Osteoblast (primary cell): ENCODE measurements at places on chromosomes 11 and 22. TPM values are rescaled to one million over a fixed set of nuclear protein-coding genes. Genes with fewer than 3 reads are reported as not detected.

DNA sequence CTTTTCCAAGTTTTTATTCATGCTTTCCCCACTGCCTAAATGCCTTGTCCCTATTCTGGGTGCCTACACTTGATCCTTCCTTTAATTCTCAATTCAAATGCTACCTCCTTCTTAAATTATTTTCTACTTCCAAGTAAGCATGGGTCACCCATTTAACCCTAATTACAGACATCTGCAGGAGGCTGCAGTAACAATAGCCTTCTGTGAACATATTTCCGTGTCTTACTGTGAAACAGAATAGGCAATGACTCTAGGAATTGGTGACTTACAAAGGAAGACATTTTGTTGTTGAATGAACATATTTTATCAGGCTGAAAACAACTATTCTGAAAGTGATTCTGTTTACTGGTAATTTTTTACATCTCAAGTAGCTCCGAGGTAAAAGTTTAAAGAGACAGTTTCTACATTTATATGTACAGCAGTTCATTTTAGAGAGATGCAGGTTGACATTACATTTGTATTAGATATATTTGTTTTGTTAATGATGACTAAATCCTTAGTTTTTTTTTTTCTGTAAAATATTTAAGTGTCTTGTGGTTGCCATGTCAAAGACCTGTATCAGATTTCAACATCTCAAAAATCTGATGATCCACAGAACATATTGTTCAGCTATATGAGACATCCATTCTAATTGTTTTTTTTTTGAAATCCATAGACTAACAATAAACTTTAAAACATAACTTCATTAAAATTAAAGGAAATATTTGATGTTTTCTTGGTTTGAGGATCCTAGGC is 316.8 kb downstream of the CASP12 start:
- no peak for DNase-seq

The LGR4 gene
- total RNA-seq, result 56.1 and 96.9 TPM in 2 replicates

The OR5AL1 gene
- total RNA-seq, result not detected in 2 replicates

DNA sequence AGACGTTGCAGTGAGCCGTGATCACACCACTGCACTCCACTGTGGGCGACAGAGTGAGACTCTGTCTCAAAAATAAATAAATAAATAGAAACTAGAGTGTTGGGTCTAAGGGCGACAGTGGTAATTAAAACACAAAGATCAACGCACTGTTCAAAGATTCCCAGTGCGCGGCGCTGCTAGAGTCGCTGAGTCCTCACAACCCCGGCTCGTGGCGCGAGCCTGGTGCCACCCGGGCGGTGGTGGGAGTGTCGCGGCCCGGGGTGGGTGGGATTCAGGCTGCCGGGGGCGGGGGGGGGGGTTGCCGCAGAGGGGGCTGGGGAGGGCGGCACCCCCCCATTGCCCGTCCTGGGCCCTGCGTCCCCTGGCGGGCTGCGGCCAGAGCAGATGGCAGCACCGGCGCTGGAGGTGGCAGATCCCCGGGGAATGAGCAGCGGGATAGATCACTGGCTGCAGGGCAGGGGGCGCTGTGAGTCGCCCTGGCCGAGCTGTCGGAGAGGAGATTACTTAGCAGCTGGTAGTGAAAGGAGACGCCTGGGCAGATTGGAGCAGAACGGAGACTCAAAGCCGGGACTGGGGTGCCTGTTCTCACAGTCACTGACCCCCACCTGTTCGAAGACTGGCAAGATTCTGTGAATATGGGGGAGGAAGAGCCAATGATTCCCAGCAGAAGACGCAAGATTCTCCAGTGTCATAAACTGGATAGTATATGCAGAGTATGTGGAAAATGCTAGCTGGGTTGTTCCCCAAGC is 30.2 kb upstream of the APOBEC3A start:
- no peak for DNase-seq

The PGA5 gene
- total RNA-seq, result not detected in 2 replicates

DNA sequence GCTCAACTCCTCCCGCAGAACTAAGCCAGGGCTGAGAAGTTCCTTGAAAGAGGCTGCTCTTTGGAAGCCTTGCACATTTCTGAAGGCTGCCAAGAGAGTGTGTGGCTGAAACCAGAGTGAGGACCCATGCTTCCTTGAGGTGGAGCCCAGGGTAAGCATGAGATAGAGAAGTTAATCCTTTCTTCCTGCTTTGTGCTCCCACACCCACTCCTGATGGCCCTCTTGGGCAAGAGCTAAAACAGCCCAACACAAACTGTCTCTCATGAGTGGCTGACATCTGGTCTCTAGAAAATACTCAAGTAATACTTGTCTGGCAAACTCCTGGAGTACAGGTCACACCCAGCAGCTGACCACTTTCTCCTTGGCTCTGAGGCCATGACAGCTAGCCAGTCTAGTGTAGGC is 523.7 kb downstream of the INSC start:
- DNase-seq, result no peak

The SUSD2 gene
- total RNA-seq, result 0.72 and 2.4 TPM in 2 replicates

GRCh38 chr11:70167723-70168404 is 35.2 kb upstream of the FADD start:
- peak; percentile 77 for DNase-seq

GRCh38 chr22:47439643-47440265 is 677.3 kb downstream of the TBC1D22A start:
- no peak for DNase-seq

GRCh38 chr22:27386186-27386585 is 415.4 kb downstream of the MN1 start:
- DNase-seq, result no peak

The MOGAT2 gene
- not detected in 2 replicates for total RNA-seq

DNA sequence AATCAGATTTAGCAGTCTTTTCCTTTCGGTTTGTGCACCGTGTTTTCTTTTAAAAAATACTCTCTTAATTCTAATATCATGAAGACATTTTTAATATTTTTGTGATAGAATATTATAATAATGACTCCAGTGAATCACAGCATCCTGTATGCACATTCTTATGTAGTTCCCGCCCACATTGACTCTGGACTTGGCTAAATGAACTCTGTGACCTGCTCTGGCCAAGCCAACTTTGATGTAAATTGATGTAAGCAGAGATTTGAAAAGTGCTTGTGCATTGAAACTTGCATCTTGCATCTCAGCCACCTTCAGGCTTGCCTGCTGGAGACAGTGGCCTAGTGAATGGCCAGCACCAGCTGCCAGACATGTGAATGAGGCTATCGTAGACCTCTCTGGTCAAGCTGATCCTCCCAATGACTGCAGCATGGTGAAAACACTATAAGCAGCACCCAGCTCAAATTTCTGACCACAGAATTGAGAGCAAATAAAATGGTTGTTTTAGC is 29.2 kb upstream of the PGM2L1 start:
- peak; percentile 67 for DNase-seq

DNA sequence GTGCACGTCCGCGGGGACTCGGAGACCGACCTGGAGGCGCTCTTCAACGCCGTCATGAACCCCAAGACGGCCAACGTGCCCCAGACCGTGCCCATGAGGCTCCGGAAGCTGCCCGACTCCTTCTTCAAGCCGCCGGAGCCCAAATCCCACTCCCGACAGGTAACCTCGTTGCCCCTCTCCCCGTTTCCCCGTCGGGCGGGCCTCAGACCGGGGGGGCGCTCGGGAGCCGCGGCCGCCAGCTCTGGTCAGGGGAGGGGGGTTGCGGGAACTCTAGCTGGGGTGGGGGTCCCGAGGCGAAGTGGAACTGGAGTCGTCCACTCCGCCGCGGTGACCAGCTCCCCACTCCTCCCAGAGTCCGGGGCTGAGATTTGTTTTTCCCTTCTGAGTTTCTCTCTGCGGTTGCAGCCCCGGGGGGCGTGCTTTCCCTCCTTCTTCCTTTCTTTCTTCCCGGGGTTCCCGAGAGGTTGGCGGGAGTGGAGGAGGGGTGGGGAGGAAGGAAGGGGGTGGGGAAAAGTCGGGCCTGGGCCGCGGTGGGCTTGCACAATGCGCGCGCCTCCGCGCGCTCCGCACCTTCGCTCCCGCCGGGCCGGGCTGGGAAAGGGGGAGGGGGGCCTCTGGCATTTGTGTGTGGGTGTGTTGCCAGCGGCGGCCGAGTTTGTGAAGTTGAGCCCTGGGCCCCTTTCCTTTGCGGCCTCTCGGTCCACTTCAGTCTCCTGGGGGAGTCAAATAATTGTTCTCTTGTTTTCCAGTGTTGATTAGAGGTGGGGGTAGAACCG is 952 bp downstream of the YAP1 start:
- peak; percentile 94 for DNase-seq

- peak; percentile 96 for DNase-seq
Observed at GRCh38 chr22:24516301-24516737, 21.2 kb downstream of the UPB1 start.

DNA sequence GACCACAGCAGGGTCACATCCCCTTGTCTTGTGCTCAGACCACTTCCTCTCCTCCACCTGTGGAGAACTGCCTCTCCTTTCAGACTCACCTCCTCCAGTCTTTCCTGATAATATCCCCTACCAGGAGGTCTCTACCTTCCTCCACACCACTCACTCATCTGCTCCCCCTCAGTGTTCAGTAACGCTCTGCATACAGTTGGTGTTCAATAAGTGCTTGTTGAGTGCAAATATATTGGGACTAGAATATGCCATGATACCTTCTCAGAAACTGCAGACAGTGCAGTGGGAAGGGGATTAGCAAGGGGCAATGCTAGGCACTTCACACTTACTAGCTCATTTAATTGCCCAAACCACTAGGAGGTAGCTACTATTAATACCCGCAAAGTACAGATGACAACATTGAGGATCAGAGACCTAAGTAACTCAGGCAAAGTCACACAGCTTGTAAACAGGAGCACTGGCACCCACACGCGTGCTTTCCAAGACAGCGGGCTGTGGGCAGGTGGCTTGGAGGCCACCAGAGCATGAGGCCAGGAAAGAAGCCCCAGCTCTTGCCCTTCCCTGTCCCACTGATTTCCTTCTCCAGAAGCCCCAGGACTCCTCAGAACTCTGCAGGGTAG is 8.1 kb upstream of the PDE2A start:
- DNase-seq, result no peak

The SWAP70 gene
- total RNA-seq, result 55.4 and 62.2 TPM in 2 replicates

- DNase-seq, result no peak
Observed at GRCh38 chr11:17293311-17293710, 16.8 kb downstream of the NUCB2 start.

The XKR3 gene
- total RNA-seq, result not detected in 2 replicates

DNA sequence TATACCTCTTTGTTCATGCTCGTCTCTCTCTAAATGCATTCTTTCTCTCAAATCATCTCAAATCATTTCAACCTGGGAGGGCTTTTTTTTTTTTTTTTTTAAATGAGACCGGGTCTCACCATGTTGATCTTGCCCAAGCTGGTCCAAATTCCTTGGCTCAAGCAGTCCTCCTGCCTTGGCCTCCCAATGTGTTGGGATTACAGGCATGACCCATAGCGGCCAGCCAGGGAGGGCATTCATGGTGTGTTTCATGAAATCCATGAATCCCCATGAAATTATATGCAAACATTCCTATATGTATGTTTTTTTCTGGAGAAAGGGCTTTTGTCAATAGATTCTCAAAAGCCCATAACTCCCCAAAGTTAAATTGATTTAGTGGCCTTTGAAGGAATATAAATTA is 26.2 kb downstream of the ATG13 start:
- no peak for DNase-seq

GRCh38 chr11:105368711-105369110 is 229.1 kb upstream of the CARD18 start:
- no peak for DNase-seq

- peak; percentile 99 for DNase-seq
Observed at GRCh38 chr22:19962246-19962908, 20.8 kb upstream of the TXNRD2 start.

- peak; percentile 95 for DNase-seq
Observed at GRCh38 chr11:72643547-72643946, 30.7 kb downstream of the PDE2A start.

The SH3BP1 gene
- 4.1 and 4.7 TPM in 2 replicates for total RNA-seq

DNA sequence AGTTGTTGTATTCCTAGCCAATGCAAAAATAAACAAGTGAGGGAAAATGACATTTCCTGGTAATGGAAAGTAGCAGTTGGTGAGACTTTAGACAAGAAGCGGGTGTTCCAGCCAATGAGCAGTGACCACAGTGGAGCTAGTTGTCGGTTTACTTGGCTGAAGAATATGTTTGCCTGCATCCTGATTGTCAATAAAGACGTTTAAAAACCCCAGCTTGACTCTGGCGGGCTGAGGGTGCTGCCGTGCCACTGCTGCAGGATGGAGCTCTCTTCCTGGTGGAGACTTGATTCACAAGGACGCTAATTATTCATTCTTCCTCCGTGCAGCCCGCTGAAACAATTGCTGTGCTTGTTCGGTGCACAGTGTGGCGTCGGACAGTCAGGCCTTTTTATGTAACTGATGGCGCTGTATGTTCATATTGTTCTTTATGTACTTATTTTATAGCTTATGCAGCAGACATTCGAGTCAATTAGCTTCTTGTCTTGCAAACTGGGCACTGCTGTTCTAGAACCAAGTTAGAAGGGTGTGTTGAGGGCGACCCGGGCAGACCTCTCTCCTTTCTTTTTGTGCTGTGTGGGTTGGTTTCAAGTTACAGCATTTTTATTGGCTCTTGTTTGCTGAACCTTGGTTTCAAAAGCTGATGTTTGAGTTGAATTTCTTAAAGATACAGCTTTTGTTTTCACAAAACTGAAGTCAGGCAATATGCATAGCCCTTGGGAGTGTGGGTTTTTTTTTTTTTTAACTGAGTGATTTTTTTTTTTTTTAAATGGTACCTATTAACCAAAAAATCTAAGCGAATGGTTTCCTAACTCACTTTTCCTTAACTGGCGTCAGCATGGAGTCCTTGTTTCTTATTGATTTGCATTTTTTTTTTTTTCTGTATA is 153.9 kb downstream of the TEAD1 start:
- peak; percentile 88 for DNase-seq

- no peak for DNase-seq
Observed at GRCh38 chr11:40186437-40187263, 1272.8 kb downstream of the LRRC4C start.

DNA sequence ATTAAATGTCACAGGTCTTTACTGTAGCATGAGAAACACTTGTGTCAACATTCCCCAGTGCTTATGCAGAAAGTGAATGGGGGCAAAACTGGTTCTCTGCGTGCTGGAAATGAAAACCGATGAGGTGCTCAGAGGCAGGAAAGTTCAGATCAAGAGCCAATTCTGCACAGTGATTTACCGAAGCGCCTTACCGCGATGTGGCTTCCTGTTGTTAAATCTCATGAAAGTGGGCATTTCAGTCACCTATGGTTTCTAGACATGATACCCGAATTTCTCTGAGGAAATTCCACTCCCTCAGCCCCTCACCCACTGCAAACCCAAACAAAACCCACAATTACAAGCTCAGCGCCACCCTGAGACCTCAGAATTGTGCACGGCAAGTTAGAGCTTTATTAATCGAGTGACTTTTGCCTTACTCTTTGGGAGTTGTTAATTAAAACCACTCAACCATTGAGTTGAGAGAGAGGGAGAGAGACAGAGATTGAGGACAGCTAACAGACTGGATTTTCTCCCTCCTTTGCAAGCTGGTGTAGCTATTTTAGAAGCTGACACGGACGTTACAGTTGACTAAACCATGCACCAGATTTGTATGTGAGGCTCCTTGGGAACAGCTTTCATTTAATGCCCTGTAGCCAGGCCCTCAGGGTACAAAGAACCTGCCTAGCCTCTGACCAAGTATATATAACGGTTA is 196.4 kb downstream of the DBX1 start:
- no peak for DNase-seq
